ENCODE measurements at places on chromosomes 12 and 14.

DNA sequence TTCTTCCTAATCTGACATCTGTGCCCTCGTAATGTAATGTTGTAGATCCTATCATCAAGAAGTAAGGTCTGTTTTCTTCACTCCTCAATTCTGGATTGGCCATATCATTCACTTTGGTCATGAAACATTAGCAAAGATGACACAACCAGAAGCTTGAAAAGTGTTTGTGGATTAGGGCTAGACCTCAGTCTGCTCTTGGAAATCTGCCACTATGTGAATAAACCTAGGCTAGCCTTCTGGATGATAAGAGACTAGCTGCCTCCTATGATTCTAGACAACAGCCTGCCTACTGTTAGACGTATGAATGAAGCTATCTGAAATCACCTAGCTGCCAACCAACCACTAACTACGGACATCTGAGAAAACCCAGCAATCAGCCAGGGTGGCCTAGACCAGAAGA is 38.7 kb upstream of the LYZ start:
- no peak for DNase-seq

DNA sequence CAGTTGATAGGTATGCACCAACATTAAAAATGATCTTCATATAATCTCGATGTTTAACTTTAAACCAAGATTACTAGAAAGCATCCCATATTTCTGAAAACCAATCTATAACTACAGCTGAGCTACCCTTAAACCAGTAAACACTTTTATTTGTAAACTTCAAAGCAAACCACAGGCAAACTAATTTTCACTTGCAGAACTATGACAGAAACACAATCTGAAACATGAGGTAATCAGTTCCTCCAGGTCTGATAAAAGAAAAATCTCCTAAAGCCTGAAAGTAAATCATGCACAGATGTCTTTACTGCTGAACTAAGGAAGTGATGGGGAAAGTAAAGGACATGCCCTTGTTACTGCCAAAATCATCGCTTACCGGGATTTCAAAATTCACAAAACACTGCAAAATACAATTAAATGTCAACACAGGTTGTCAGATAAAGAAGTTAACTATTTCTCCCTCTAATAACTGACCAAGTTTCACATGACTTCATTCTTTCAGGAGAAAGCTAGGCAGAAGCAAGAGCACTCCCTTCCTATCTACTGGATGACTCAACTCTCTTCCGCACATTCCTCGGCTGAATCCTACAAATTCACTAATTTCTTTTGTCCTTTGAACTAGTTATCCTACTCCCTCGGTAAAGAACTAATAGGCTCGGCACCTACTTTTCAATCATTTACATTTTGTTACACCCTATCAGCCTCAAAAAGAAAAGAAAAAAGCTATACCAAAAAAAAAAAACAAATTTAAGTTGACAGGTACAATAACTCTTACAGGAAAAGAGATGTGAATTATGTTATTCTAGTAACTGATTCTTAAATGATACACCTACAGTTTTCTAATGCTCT is 1.4 kb downstream of the EEA1 start:
- DNase-seq: no peak

DNA sequence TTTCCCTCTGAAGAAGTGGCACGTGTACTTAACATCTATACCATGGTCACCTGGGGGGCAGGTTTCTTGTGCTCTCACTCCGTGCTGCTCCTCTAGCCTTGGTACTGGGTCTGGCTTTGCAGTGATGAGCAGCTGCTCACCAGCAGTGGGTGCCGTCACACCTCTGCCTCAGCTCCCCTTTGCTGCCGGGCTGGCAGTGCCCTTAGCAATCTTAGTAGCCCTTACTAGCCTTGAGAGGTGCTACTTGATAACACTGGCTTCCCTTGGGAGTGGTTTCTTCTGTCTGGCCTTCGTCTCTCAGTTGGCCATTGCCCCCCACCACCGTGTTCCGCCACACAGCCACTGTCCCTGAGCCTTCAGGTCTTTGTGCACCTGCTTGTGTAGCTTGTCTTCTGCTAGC is 22.6 kb downstream of the KLC1 start:
- no peak for DNase-seq

DNA sequence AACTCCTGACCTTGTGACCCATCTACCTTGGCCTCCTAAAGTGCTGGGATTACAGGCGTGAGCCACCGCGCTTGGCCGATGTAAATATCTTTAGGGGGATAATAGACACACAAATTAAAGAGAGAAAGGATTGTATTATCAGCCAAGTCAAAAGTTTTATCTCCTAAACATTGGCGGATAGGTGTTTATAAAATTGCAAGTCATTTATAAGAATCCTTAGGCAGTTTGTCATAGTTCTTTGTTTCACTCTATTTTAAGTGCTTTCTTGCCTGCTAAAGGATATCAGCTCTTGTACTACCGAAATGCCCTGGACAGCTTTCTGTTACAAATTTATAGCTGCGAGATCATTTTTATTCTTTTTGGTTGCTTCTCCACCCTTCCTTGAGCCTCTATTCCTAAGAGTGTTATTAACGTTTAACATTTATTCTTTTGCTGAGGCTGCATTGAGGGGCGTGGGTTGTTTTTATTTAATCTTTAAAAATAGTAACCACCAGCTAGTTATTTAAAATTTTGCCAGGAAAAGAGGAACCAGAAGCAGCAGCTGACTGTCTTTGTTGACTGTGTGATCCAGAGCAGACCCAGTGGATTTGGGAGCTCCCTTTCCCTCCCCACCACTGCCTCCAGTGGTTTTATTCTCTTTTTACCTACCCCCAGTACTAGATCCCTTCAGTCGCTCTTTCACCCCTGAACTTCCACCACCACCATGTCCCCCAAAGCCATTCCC is 106.4 kb downstream of the DIP2B start:
- DNase-seq: no peak

DNA sequence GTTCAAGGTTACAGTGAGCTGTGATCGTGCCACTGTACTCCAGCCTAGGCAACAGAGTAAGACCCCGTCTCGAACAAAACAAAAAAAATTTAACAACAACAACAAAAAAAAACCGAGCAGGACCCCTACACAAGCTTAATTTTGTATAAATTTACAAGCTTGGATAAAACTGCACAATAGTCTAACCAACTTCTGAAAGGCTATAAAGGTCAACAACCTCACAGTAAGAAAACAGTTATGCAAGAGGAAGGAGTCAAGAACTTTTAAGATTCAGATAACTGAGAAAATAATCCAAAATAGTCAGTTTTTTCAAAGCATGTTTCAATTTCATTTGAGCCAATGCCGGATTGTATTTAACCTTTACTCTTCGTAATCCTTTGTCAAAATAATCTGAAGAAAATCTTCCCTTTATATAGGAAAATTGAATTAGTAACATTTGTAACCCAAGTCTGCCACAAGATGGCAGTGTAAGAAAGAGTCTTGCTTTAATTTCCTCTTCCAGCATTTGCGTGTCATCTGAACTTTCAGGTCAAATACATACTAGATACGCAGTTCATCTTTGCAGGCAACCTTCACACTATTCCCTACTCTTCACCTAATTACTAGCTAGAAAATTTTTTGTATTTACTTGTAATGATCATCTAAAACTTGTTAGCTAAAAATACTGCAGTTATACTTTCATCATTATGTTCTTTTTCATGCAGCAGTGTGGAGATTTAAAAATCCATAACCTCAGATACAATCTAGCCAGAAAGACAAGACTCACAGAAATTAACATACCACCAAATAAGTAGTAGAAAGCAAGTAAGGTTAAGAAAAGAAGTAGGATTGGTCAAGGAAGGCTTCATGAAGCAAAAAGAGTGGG is 5.8 kb downstream of the CCNB1IP1 start:
- peak; percentile 75 for DNase-seq

GRCh38 chr14:101181446-101182313 is 278.2 kb upstream of the RTL1 start:
- DNase-seq: no peak

DNA sequence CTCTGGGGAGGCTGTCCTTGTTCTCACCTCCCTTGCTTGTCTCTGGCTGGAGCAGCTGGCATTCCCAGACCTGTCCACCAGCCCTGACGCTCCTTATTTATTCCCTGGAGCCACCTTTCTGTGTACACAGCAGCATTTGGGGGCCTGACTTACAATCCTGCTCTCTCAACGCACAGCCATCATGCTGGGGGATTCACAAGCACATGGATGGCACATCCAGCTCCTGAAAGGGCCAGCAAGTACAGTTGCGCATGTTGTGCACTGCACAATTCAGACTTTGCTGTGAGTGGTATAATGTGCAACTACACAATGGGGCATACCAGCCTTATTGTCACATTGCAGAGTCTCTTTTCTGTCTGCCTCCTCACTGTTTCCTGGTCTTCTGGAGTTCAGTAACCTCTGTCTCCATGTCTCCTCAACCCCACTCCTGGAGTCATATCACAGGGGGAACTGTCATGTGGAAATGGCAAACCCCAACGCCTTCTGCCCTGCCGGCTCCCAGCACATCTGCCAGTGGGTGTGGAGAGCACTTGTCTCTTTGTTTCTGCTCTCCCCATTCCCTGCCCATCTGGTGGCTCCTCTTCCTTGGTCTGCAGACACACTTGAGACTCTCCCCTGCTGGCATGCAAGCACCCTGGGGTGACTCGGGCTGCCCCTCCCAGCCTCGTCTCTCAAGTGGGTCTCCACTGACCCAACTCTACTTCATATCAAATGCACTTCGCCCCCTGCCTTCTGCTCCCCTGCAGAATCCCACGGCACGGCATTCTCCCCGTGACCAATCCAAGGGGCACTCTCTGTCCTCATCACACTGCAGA is 41.2 kb upstream of the MEG3 start:
- no peak for DNase-seq

DNA sequence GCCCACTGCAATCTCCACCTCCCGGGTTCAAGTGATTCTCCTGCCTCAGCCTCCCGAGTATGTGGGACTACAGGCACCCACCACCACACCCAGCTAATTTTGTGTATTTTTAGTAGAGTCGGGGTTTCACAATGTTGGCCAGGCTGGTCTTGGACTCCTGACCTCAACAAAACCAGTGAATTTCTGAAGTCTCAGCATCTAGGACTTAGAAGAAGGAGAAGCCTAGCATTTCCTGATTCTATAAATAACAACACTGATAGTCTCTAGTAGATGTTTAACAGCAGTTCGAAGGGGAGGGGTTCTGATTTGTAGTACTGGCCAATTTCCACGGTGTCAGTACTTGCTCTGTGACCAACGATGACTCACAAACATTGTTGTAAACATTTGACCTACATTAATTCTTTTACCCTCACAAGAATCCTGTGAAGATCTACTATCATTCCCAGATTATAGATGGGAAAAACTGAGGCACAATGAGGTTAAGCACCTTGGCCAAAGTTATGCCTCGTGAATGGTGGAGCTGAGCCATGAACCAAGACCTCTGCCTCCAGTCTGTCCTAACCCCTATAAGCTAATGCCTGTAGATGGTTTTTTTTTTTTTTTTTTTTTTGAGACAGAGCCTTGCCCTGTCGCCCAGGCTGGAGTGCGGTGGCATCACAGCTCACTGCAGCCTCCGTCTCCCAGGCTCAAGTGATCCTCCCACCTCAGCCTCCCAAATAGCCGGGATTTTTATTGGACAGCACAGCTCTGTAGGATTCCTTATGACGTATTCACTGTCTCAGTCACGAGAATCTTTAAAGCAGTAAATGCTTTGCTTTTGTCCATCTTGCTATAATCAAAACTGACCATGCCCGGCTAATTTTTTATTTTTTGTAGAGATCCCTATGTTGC is 5.2 kb downstream of the P2RX4 start:
- DNase-seq: no peak

DNA sequence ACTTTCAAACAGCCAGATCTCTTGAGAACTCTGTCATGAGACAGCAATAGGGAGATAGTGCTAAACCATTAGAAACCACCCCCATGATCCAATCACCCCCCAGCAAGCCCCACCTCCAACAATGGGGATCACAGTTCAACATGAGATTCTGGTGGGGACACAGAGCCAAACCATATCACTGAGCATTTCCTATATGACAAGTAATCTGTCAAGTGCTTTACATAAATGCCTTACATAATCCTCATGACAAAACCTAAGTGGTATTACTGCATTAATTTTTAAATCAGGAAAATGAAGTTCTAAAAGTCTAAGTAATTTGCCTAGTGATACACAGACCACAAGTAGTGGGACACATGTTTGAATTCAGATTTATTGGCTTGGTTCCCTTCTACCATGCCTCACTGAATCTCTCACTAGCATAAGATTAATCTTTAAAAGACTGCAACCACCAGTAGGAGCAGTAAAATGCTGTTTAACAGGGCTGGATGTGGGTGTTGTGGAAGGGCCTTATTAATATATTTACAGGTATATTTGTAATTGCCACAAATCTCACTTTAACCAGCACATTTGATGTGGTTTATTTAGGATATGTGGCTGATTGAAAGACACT is 323.1 kb upstream of the FBXO33 start:
- DNase-seq: no peak

GRCh38 chr14:72557671-72558070 is 336.2 kb downstream of the DPF3 start:
- no peak for DNase-seq

GRCh38 chr12:6567112-6567670 is 900 bp downstream of the NOP2 start:
- DNase-seq: no peak

Data from NCI-H446 (cell line).